Kidney (tissue), 22 donors: ENCODE measurements at places on chromosomes 4 and X. TPM values are rescaled to one million over a fixed set of nuclear protein-coding genes. Genes with fewer than 3 reads are reported as not detected.

The TSPYL2 gene
- 36.6 TPM for total RNA-seq

The MAP3K15 gene
- 3.7 TPM for total RNA-seq

The VCX3A gene
- total RNA-seq = not detected

The SNX12 gene
- 70.1 TPM for total RNA-seq

The RS1 gene
- 0.44 TPM for total RNA-seq

The SPANXA2 gene
- not detected for total RNA-seq

The CDKL2 gene
- 15.9 TPM for total RNA-seq
